ENCODE measurements at places on chromosomes 5 and 9.

DNA sequence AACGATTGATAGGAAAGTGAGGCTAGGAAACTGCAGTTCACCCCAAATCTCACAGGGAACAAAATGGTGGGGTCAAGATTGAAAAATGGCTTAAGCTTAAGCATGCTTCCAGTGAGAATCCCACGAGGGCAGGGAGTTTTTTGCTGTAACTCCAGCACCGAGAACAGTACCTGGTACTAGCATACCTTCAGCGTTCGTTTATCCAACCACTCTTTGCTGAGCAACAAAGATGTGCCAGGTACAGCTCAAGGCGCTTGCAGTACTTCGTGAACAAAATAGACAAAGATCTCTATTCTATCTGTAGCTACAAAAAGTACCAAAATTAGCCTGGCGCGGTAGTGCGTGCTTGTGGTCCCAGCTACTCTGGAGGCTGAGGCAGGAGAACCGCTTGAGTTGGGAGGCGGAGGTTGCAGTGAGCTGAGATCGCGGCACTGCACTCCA lies 778 bp upstream of the PPP6C start:
- no peak for DNase-seq

DNA sequence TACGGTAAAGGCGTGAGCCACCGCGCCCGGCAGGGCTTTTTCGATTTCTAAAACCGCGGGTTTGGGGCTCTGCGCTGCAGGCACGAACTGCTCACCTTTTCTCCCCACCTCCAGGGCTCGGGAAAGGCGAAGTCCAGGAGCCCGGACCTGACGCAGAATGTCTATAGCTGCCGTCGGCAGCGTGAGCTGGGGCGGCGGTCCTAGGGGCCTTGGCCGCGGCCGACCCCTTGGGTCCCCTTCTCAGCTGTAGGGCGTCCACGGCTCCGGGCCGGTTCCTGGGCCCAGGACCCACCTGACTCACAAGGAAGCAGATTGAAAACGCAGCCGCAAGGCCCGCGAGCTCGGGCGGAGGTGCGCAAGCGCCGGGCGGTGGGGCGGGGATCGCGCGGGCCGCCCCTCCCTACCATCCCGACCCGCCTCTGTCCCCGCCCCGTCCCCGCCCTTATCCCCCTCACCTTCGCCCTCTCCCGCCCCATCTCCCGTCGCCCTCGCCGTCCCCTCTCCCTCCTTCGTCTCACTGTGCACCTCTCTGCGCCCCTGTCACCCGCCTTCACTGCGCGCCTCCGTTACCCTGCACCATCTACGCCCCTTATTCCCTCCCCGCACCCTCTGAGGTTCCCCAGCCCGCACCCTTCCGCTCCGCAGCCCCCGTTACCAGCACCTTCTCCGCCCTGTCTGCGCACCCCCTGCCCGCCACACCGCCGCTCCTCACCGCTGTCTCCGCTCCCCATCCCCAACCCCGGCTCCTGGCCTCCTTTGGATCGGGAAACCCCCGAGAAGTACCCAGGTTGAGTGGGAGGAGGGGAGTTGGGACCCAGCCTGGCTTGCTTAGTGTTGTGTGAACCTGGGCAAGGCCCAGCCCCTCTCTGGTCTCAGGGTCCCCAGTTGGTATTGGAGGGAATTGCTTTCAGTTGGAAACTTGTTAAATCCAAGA lies at the start of gene HDHD3:
TSS of gene HDHD3 (minus strand) at position 353 of the 934 bp plus-strand sequence. CDS start 2,632 bp downstream, outside the sequence.
- DNase-seq, result peak; percentile 77

DNA sequence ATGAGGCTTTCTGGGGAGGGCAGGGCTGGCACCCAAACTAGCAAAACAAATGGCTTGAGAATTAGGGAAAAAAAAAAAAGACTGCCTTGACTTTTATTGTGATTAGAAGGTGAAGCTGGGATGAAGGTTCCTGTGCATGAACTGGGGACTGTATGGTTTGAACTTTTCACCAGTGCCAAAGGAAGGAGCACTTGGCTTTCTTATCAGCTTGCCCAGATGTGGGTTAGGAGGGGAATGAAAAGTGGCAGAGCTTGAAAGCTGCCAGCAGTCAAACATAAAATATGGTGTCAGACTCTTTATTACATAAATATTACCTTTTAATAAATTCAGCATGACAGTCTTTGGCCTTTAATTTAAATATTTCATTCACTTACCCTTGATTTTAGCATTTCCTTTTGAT lies 182.5 kb downstream of the PSAT1 start:
- DNase-seq, result no peak

- DNase-seq, result peak; percentile 87
These were observed at the start of gene ZMYND19 for GRCh38 chr9:137590469-137591383. TSS of gene ZMYND19 (minus strand) at chr9:137590512. CDS start at chr9:137590263, 249 bp downstream.

DNA sequence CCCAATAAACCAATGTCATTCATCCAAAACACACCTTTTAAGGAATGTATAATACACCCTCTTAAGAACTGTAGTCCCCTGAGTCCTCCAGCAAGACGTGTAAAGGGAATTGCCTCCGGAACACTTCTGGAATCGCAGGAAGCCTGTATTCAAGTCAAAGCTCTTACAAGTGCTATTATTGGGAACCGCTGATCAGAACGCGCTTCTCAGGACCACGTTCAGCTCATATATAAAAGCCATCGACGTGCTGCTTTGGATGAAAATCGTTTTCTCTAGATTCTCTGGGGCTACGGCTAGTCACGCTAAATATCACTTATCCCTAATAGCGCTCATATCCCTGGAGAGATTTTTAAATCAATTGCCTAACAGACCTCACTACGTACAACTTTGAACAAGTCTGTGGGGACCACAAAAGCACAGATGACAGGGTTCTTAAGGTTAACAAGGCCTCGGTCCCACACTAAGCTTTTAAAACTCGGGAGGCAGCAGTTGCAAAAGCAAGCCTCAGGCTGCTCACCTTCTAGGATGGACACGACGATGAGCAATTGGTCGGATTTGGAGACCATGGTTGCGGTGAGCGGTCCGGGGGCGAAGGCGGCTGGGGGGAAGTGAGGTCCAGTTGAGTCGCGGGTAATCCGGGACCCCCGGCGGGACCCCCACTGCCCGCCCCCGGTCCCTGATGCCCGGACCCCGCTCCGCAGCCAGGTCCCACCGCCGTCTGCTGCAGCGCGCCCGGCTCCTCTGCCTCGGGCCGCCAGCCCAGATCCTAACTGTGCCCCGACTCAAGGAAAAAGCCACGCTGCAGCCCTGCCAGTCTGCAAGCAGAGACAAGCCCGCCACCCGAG lies 548 bp downstream of the CEP120 start:
- DNase-seq, result peak; percentile 20

GRCh38 chr9:76886318-76886717 lies 19.6 kb downstream of the PRUNE2 start:
- DNase-seq, result no peak

DNA sequence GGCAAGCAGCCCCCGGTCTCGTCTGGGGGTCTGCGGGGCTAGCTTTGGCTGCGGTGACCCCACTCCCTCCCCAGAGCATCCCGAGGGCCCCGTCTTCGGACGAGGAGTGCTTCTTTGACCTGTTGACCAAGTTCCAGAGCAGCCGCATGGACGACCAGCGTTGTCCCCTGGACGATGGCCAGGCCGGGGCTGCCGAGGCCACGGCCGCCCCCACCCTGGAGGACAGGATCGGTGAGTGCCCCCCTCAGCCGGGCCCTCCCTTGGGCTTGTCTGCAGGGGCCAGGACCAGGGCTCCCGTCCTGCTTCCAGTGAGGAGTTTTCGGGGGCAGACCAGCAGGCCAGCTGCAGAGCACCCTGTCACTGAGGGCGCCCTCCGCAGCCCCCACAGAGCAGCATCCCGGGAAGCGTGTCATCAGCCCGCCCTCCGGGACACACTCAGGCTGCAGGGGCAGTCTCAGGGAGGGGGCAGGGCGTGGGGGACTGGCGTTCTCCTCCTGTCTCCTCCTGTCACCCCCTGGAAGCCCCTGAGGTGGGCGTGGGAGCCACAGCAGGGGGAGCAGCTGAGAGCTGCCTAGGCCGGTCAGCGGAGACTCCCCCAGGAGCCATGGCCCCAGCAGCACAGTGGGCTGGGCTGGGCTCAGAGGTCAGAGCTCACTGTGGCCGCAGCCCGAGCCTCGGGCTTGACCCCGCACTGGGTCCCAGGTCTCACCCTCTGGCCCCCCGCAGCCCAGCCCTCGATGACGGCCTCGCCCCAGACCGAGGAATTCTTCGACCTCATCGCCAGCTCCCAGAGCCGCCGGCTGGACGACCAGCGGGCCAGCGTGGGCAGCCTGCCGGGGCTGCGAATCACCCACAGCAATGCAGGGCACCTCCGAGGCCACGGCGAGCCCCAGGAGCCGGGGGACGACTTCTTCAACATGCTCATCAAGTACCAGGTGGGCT lies 7.7 kb downstream of the DNLZ start:
- DNase-seq, result no peak

- DNase-seq, result no peak
These were observed 78.1 kb upstream of the HMHB1 start for GRCh38 chr5:143733665-143734455.

DNA sequence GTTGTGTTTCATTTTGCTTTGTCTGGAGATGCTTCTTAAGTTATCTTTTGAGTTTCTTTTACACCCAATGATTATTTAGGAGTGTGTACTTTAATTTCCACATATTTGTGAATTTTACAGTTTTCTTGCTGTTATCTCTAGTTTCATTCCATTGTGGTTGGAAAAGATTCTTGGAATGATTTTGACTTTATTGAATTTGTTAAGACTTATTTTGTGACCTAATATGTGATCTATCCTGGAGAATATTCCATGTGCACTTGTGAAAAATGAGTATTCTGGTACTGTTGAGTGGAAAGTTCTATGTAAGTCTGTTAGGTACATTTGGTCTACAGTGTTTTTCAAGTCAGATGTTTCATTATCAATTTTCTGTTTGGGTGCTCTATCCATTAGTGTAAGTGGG lies 24.4 kb upstream of the GRAMD2B start:
- DNase-seq, result no peak

- no peak for DNase-seq
These were observed 94.3 kb upstream of the MAMDC2 start for GRCh38 chr9:69949396-69949795.

DNA sequence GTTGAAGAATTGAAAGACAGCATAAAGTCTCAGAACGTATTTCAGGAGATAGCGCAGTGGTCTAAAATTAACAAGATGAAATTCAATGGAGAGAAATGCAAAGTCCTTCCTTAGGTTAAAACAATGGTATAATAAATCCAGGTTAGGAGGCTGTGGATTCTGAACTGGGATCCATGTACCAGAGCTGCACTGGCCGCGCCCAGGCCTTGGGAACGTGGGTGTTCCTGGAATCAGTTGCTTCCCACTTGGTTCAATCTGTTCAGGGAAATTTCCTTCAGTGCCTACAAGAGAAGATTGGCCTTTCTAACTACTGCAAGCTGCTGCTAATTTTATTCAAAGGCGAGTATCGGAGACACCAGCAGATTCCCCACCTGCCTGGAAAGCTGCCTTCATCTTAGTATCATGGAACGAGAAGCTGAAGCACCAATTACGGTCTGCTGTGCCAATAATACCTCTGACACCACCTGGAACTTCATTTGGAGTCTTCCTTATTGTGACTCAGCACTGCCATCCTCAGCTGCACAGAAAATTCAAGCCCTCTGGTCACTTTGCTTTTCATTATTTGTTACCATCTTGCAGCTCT lies 14.3 kb upstream of the CTNND2 start:
- DNase-seq, result no peak

GRCh38 chr9:13513286-13513685 lies 233.8 kb upstream of the MPDZ start:
- DNase-seq, result no peak

DNA sequence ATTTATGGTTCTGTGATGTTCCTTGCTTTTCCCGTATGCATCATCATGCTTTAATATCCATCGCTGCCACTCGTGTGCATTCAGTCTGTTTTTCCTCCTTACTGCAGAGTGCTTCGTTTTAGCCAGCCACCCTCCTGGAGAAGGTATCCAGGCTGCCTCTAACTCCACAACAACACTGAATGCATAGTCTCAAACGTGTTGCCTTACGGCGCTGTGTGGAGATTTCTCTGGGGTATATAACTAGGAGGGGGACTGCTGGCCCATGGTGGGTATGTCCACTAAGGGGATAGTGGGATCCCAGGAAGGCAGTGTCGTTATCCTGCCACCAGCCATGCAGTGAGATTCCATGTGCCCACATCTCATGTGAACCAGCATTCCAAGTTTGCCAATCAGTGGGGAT lies 16.4 kb downstream of the BTNL9 start:
- DNase-seq, result no peak

DNA sequence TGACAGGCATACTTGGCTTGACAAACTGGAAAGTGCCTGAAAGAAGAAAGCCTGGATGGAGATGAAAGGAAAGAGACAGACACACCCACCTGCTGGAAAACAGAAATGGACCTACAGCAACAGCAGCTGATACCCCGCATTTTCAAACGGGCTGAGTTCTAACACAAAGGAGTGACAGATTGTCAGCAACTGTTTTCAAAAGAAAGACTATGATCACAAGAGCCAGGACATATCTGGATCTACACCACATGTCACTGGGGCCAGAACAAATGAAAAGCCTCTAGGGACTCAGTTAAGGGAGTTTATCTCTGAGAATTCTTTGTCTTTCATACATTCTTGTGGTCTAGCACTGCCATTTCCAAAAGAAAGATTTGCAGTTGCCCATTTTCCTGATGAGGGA lies 24.1 kb upstream of the FST start:
- DNase-seq, result no peak

DNA sequence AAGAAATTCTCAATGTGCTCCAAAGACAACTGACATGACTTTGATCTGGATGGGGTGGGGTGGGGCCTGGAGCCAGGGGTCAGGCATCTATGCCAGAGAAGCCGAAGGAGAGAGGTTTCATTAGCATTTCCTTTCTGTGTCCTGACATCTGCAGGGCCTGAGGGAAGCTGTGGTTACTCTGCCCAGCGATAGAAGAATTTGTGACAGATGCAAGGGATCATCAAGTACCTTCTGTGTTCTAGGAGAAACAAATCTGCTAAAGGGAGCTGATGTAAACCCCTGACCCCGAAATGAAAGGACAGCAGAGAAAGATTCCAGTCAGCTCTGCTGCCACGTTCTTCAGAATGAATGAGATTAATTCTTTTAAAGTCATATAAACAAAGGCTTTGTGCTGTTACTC lies 335.7 kb downstream of the PRELID2 start:
- no peak for DNase-seq

GRCh38 chr9:479304-479970 lies 264.8 kb downstream of the DOCK8 start:
- DNase-seq, result no peak

- no peak for DNase-seq
These were observed 1723.9 kb upstream of the CDH6 start for GRCh38 chr5:29469581-29469980.

DNA sequence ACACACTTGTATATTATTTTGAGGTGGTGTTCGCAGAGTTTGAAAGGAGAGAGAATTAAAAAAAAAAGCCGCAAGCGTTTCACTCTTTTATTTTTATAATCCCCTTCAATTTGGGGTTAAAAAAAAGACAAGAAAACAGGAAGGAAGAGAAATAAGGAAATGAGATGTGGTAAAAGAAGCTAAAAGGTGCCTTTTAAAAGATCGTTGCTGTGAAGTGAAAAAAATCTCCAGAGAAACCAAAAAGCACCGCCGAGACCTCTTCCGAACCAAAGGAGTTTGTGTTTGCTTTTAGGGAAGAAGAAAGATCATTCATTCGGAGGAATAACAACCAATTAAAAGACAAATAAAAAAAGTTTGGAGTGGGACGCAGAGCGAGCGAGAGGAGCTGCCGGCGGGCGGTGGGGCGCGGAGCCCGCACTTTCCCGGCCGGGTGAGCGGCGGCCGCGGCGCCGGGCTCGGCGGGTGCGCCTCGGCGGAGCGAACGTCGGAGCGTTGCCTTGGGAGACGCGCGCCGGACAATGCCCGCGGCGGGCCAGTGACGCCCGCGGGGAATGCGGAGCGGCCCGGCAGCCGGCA lies 355 bp downstream of the TLE4 start:
- no peak for DNase-seq

- DNase-seq, result peak; percentile 35
These were observed 56.7 kb downstream of the ARHGAP26 start for GRCh38 chr5:142826741-142827492.
